ENCODE measurements at places on chromosomes 6 and 20. TPM values are rescaled to one million over a fixed set of nuclear protein-coding genes. Genes with fewer than 3 reads are reported as not detected.

RGS17 gene
- total RNA-seq = 3.5 TPM

TBC1D32 gene
- total RNA-seq = 1.2 TPM

PTPRK gene
- total RNA-seq = 13.0 TPM

PXDC1 gene
- 21.4 TPM for total RNA-seq

EGFL8 gene
- total RNA-seq = 2.2 TPM

HSPA12B gene
- total RNA-seq = 0.29 TPM

ARMC12 gene
- 0.46 TPM for total RNA-seq

SCRT2 gene
- not detected for total RNA-seq

DEFB115 gene
- not detected for total RNA-seq

ADTRP gene
- 1.0 TPM for total RNA-seq

BLCAP gene
- total RNA-seq = 53.5 TPM

VNN1 gene
- 0.06 TPM for total RNA-seq

CLDN20 gene
- total RNA-seq = not detected

HCRTR2 gene
- total RNA-seq = not detected

HSPA1L gene
- total RNA-seq = 1.2 TPM

VIP gene
- not detected for total RNA-seq

DEFB113 gene
- total RNA-seq = not detected

FAM162B gene
- 0.15 TPM for total RNA-seq

ZNF334 gene
- not detected for total RNA-seq

AKAP7 gene
- total RNA-seq = 2.3 TPM

SLC35D3 gene
- 0.07 TPM for total RNA-seq

RNF144B gene
- 0.14 TPM for total RNA-seq

RNF182 gene
- total RNA-seq = 2.5 TPM

SMLR1 gene
- total RNA-seq = not detected

PI3 gene
- total RNA-seq = 2.8 TPM

ELOVL5 gene
- total RNA-seq = 77.9 TPM

CRISP2 gene
- total RNA-seq = not detected

RAET1L gene
- 0.47 TPM for total RNA-seq

EPB41L1 gene
- total RNA-seq = 71.1 TPM

ZBTB12 gene
- 4.2 TPM for total RNA-seq

DPM1 gene
- total RNA-seq = 75.7 TPM

KIF13A gene
- total RNA-seq = 20.1 TPM

C6orf141 gene
- 20.9 TPM for total RNA-seq

PRPH2 gene
- not detected for total RNA-seq

SGK2 gene
- 11.0 TPM for total RNA-seq
